ENCODE measurements at places on chromosomes 5 and 9. TPM values are rescaled to one million over a fixed set of nuclear protein-coding genes. Genes with fewer than 3 reads are reported as not detected.

The CATSPER3 gene
- polyA plus RNA-seq = 1.0 TPM

The SLC23A1 gene
- 18.0 TPM for polyA plus RNA-seq

The HSPB3 gene
- not detected for polyA plus RNA-seq

The CCDC183 gene
- polyA plus RNA-seq = 7.6 TPM

The UBAP1 gene
- 55.3 TPM for polyA plus RNA-seq

GRCh38 chr5:36607114-36607571 lies 737 bp downstream of the SLC1A3 start:
- DNase-seq = peak; percentile 54

DNA sequence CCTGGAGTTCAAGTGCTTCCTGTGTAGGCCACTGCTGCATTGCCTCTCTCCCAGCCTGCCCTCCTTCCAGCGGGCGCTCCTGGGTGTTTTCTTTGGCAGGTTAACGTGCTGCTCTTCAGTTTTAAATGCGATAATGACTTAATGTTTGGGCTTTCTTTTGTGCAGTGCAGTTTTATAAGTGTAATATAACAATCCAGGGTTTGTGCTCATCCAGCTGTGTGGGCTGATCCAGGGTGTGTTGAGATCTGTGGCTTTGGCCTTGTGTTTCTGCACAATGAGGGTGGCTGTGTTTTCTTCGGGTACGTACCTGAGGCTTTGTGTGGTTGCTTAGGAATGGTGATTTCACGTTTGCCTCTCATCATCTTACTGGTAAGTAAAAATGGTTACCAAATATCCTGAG lies 50.6 kb downstream of the PCSK5 start:
- DNase-seq = no peak

DNA sequence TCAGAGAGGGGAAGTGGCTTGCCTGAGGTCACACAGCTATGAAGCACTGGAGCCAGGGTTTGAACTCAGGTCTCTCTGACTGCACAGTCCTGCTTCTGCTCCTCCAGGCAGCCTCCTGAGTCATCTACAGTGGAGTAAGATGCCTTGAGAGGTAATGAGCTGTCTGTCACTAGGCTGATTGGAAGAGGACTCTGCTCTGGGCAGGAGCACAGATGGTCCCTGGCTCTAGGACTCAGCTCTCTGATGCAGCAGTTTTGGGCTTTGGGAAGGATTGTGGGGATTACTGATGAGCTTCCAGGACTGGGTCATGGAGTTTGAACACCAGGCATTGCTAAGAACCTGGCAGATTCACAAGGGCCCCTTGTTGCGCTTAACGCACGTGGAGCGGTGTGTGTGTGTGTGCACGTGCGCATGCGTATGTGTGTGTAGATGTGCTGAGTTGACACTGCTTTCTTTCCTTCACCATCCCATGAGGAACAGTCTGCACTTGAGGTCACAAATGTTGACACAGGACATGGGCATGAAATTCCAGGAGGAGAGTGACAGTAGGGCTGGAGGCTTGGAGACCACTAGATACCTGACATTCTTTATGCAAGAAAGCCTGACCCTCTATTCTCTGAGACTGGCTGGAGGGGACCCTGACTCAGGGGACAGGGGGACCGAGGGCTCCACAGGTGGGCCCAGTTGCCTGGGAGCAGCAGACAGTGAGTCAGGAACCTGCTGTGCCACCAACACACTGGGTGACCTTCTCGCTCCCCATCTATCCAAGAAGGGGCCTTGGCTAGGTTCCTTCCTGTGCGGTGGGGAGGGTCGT lies 170.5 kb downstream of the RGS3 start:
- no peak for DNase-seq

DNA sequence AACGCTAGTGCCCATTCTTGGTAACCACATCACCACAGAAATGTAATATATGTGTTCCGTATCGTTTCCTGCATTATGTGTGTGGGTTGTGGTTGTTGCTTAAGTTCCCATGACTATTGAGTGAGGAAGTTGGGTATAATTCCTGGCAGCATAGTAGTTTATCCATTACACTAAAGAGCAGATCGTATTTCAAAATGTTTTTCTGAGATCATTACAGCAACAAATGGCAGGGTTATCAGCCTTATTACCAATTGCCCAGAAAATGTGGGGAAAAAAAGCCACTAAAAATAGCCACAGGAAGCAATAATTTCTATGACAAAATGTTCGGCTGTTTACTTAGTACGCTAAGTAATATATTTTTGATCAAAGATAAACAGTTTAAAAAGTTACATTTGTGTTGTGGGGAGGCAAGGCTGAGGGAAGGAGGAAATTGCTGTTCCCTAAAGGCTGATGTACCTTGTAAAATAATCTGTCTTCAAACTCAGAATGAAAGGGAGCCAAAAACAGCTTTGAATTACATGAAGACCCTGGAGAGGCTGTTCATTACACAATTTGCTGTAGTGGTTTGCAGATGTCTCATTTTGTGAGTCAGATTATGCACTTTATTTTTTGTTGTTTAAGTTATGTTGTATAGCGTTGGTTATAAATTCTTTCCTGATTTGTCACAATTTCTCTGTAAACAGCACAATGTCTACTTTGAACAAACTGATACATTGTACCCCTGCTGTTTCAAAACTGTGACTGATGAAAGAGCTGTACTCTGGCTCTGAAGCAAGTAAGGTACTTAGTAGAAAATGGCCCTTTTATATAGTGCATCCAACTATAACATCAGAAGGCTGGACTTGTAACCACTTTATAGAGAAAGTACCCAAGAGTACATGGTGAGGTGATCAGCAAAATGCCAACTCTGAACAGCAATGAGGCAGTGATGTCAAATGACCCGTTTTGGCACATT lies 1028.5 kb downstream of the NR2F1-AS1 start:
- DNase-seq = peak; percentile 65

GRCh38 chr5:1655496-1656270 lies 131.9 kb upstream of the LPCAT1 start:
- no peak for DNase-seq

DNA sequence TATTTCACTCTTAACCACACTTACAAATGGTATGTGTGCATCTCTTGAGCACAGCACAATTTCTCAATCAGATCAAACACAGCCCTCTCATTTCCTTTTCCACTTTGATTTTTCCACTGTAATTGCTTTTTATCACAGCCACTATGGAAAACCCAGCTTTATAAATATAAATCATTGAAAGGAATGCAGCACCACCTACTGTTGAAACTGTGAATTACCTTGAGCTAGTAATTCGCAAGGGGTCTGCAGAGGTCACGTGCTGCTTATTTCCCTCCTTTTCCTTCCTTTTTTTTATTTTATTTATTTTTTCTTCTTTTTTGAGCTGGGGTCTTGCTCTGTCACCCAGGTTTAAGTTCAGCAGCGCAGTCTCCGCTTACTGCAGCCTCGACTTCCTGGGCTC lies 76.9 kb downstream of the CDH6 start:
- no peak for DNase-seq

GRCh38 chr5:75053304-75054133 lies 1.2 kb upstream of the GCNT4 start:
- DNase-seq = peak; percentile 62

DNA sequence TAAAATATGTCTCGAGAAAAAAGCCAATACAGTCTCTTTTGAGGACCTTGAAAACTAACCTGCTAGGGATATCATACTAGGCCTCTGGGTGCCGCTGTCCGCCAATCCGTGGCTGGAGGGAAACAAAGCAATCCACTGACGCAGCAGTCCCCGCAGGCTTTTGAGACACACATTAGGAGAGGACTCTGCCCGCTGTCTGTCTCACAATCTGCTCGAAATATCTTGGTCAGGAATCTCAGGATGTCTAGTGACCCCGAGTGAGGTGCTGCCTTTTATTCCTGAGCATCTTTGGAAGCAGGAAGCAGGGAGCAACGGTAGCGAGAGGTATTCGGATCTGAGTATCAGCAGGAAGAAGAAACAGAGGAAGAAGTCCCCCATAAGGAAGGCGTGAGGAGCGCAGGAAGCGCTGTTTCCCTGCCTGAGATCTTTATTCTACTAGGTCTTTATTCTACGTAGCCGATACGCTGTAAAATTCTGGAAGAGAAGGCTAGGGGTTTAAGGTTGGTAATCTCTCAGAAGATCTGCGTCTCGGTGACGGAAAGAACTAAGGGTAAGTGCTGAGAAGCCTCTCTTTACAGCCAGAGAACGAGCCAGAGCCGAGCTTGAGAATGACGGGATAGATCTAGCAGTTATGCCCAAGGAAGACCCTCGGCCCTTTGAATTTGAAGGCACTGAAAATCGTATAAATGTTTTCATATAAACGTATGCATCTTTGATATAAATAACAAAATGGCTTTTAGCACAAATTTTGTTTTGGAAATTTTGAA lies 4.0 kb upstream of the PCDHGA1 start:
- peak; percentile 36 for DNase-seq

DNA sequence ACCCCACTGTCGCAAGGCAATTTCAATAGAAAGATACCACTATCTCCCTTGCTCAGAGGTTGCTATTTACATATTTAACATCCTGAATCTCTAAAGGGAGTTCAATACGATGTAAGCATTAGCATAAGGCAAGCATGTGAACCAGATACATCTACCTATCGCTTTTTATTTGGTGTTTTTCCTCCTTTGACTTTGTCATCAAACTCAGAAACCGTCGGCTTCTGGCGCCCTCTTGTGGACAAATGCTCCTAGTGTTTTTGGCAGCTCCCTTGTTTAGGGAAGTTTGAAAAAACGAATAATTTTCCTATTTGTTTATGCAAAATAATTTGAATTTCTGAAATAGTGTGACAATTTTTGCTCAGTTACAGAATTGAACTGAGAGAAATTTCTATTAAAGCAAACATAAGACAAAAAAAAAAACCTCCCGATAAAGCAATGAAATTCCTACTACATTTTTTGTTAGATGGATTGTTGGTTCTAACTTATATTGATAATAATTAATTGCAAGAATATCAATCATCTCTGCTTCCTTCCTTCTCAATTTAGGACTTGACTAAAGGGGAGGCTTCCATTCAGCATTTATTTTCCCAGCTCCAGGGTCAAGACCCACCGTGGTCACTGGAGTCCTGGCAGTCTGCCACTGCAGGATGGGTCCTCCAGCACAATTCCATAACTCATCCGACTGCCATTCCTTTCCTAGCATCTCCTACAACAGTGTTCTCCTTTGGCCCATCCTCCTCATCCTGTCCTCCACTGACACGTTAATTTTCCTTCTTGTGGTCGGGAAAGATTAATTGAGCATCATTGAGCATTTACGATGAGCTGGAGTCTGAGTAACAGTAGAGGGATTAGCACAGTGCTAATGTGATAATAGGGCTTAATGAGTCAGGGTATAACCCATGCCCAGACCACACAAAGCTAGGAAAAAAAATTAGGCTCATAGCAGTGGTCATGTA lies 131.8 kb upstream of the CHD1 start:
- peak; percentile 55 for DNase-seq

DNA sequence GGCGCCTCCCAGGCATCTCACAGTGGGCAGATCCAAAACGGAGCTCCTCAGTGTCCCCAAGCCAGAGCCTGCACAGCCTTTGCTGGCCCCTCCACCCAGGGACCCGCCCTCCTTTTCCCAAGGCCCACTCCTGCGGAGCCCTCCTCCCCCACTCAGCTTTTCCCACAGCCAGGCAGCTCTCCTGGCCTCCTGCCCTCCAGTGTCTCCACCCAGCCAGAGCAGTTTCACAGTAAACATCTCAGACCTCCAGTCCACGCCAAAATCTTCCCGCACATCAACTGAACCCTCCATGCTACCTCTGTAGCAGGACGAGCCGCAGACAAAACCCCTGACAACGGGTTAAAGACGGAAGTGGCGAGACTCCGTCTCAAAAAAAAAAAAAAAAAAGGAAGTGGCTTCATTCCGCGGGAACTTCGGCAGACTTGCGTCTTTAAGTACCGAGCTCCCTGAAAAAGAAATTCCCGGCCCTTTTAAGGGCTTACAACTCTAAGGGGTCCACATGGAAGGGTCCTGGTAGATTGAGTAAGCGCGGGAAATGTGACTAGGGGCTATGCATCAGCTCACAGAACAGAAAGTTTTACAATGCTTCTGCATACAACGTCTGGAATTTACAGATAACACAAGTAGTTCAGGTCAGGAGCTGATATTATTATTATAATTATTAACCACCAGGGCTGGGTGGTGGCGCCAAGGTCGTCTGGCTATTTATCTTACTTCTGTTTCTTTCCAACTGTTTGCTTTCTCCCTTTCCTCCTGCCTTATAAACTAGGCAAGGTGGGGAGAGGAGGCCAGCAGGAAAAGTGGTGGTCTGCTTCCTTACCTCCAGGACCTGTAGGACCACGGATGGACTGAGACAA lies 11.4 kb upstream of the GRIN1 start:
- no peak for DNase-seq

DNA sequence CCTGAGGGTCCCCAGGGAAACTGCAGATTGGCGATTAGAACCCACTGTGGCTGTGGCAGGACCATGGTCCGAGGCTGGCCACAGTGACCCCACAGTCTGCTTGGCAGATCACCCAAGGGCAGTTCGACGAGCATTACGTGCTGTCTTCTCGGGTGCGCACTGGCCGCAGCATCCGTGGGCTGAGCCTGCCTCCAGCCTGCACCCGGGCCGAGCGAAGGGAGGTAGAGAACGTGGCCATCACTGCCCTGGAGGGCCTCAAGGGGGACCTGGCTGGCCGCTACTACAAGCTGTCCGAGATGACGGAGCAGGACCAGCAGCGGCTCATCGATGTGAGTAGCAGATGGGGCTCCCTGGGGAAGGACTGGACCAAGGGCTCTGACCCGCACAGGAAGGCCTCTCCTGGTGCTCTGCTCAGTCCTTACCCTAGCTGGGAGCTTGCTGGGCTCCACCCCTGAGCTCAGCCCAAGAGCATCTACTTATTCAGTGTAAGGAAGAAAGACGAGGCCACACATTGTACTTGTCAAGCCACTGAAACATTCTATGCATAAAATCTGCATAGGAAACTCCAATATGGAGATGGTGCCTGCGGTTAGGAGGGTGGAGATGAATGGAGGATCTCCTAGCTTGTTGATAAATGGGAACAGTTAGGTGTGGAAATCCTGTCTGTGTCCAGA lies 21.9 kb downstream of the CKMT2 start:
- no peak for DNase-seq

- DNase-seq = peak; percentile 92
Measured at GRCh38 chr5:128538250-128539037, 399 bp upstream of the FBN2 start.

DNA sequence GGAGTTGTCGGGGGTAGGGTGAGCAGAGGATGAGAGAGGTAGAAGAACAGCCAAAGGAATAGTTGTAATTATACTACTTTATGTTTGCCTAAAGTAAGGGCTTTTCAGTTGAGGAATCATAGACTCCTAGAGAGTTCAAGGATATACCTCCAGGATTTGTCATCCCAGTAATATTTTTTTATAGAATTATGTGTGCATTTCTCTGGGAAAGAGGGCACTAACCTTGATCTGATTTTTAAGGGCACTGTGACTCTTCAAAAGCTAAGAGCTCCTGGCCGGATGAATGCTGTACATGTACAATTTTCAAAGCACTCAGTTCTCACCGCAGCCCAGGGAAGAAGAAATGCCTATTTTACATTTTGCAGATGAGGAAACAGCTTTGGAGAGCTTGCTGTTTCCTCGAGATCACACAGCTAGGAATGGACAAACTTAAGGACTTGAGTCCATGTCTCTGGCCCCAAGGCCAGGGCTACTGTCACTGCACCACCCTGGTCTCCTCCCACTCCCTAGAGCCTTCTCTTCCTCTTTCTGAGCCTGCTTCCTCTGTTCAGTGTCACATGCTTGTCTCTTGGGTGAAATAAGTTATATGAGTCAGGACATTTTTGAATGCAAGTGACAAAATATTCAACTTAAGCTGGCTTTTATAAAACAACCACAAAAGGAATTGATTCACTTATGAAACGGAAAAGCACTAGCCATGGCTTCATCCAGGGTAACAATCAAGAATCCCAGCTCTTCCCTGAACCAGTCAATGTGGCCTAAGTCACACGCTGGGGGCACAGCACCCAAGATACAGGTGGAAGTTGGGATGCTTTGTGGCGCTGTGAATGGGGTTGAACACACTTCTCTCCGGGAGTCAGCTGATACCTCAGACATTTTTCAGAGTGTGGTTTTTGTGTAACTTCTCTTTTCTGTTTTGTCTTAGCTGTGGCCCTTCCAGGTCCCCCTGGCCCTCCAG lies 45.7 kb upstream of the TGFBR1 start:
- no peak for DNase-seq

Measured in renal pelvis (tissue), 12 donors.